Thymus (tissue), 14 donors: ENCODE measurements at places on chromosomes 4 and X. TPM values are rescaled to one million over a fixed set of nuclear protein-coding genes. Genes with fewer than 3 reads are reported as not detected.
A peak's percentile ranks its signal among the peaks of the same experiment; 100 is the strongest.

The ZDHHC15 gene
- 0.90 TPM for total RNA-seq

GRCh38 chr4:67575232-67576058 is 16.9 kb downstream of the STAP1 start:
- peak; percentile 51 for DNase-seq
- H3K27ac ChIP-seq = peak overlapping the region; percentile 80
- H3K27me3 ChIP-seq = no peaks in the 10 kb centered on the region

The CTAG2 gene
- total RNA-seq = not detected

DNA sequence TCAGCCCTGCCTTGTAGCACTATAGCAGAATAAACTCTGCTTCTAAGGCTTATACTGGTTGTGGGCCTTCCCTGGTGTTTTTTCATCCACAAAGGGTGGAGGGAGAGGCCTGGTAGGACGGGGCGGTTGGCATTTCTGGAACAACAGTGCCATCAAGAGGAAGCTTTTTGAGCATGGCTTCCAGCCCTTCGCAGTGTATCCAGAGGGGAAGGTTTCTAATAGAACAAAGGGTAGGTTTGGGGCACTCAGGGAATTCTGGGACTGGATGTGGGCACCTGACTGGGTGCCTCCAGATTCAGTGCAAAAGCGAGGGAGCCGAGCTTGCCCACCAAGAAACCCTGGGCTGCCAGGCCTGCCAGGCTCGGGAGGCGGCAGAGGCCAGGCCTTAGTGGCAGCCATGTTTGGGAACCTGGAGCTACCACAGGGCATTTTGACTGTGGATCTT is 229.6 kb upstream of the AGTR2 start:
- no peak overlapping the region for H3K4me3 ChIP-seq
- H3K27ac ChIP-seq = no peak overlapping the region
- H3K27me3 ChIP-seq = peaks cover under 1% of the 10 kb centered on the region

GRCh38 chr4:164204434-164204833 is 549.5 kb upstream of the SMIM31 start:
- no peaks in the 10 kb centered on the region for H3K4me1 ChIP-seq
- H3K4me3 ChIP-seq = no peak overlapping the region
- H3K27me3 ChIP-seq = no peaks in the 10 kb centered on the region
- no peak for DNase-seq

DNA sequence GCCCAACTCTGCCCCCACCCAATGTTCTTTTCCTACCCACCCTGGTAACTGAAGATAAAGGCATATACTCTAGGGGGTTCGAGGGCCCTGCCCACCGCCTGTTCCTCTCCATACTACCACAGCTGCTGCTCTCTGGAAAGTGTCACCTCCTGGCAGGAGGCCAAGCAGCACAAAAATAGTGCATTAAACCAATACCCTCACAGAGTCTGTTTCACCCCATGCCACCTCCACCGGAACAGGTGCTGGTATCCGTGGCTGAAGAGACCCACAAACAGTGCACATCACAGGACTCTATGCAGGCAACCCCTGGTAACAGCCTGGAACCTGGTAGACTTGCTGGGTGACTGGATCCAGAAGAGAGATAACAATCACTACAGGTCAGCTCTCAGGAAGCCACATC is 85.1 kb upstream of the CTSO start:
- H3K27me3 ChIP-seq = no peaks in the 10 kb centered on the region
- no peak for DNase-seq
- no peak overlapping the region for H3K4me3 ChIP-seq
- no peaks in the 10 kb centered on the region for H3K36me3 ChIP-seq

DNA sequence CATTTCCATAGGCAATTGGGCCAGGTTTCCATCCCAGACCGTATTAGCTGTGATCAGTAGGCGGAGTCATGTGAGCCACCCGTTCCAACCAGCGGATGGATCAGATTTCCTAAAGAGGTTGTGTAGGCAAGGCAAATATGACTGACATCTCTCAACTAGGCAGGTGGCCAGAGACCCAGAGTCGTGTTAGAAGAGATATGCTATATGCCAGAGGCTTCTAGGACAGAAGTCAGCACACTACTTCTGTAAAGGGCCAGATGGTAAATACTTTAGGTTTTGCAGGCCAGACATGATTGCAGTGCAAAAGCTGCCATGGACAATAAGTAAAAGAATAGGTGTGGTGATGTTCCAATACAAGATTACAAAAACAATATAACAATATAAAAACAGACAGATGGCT is 788.4 kb downstream of the RPA4 start:
- DNase-seq = no peak
- H3K4me3 ChIP-seq = no peak overlapping the region
- H3K27ac ChIP-seq = no peak overlapping the region
- no peaks in the 10 kb centered on the region for H3K27me3 ChIP-seq
- H3K4me1 ChIP-seq = no peaks in the 10 kb centered on the region

GRCh38 chr4:139692309-139693012 is 26.8 kb downstream of the MGST2 start:
- no peaks in the 10 kb centered on the region for H3K27me3 ChIP-seq
- no peak for DNase-seq
- no peak overlapping the region for H3K27ac ChIP-seq
- H3K36me3 ChIP-seq = peaks cover 11% of the 10 kb centered on the region

GRCh38 chr4:5845035-5845905 is 47.6 kb downstream of the CRMP1 start:
- H3K4me1 ChIP-seq = no peaks in the 10 kb centered on the region
- no peaks in the 10 kb centered on the region for H3K36me3 ChIP-seq
- no peak overlapping the region for H3K4me3 ChIP-seq
- no peak for DNase-seq

The SYTL4 gene
- total RNA-seq = 0.94 TPM

- no peaks in the 10 kb centered on the region for H3K27me3 ChIP-seq
- H3K36me3 ChIP-seq = no peaks in the 10 kb centered on the region
- no peak for DNase-seq
- H3K4me1 ChIP-seq = no peaks in the 10 kb centered on the region
- H3K27ac ChIP-seq = no peak overlapping the region
- H3K4me3 ChIP-seq = no peak overlapping the region
Measured at GRCh38 chr4:71214578-71214977, 124.2 kb upstream of the SLC4A4 start.

DNA sequence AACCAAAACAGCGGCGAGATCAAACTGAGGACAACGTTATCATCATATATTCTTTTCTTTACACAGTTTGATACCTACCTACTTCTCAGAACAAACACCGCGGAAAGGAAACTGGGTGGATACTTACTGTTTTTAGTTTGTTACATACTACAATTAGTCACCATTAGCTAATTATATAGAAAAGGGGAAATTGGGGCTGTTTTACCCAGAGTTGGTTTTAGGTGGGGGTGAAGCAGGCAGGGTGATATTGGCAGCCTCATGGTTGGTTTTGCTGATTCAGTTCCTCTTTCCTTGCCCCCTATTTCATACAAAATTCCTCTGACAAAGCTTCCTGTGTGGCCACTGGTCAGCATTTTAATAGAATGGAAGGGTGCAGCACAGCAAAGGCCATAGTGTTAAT is 77.8 kb downstream of the SORBS2 start:
- H3K27me3 ChIP-seq = no peaks in the 10 kb centered on the region
- H3K4me3 ChIP-seq = no peak overlapping the region
